Placental epithelial cell (primary cell): ENCODE measurements at places on chromosomes 16 and 17. TPM values are rescaled to one million over a fixed set of nuclear protein-coding genes. Genes with fewer than 3 reads are reported as not detected.

Gene MT1F
- total RNA-seq: 9.1 and 14.5 TPM in 2 replicates

Gene SRSF1
- total RNA-seq: 174 and 277 TPM in 2 replicates

Gene INCA1
- 0.43 and 1.6 TPM in 2 replicates for total RNA-seq

Gene TBX6
- 1.6 and 4.7 TPM in 2 replicates for total RNA-seq

Gene PMFBP1
- total RNA-seq: 0.39 and 1.4 TPM in 2 replicates

Gene GAS2L2
- total RNA-seq: not detected in 2 replicates
